Ovary (tissue), 10 donors: ENCODE measurements at places on chromosomes 1 and 21. TPM values are rescaled to one million over a fixed set of nuclear protein-coding genes. Genes with fewer than 3 reads are reported as not detected.

The S1PR1 gene
- 8.8 TPM for total RNA-seq

The PRSS38 gene
- total RNA-seq: not detected

The CD244 gene
- total RNA-seq: 0.45 TPM

The ANKRD45 gene
- total RNA-seq: 2.5 TPM

The KRTAP19-1 gene
- total RNA-seq: not detected

The RGS13 gene
- 0.12 TPM for total RNA-seq

The TAS1R1 gene
- total RNA-seq: 0.33 TPM

The LEFTY1 gene
- total RNA-seq: 3.4 TPM

The USH2A gene
- total RNA-seq: 0.11 TPM

The FMN2 gene
- total RNA-seq: 0.60 TPM

The OR10Z1 gene
- total RNA-seq: not detected

The COL9A2 gene
- total RNA-seq: 0.78 TPM

The KIF2C gene
- 0.40 TPM for total RNA-seq

The C8B gene
- total RNA-seq: not detected

The S100A16 gene
- 60.7 TPM for total RNA-seq

The EVA1B gene
- total RNA-seq: 113 TPM

The KCNE2 gene
- 0.48 TPM for total RNA-seq

The RAB7B gene
- total RNA-seq: 1.6 TPM

The BSND gene
- total RNA-seq: not detected

The RERE gene
- 114 TPM for total RNA-seq

The CAPN8 gene
- 0.88 TPM for total RNA-seq

The OR6N1 gene
- not detected for total RNA-seq

The LCE3D gene
- total RNA-seq: not detected

The IFI44L gene
- total RNA-seq: 9.5 TPM

The EPHA8 gene
- not detected for total RNA-seq

The CTTNBP2NL gene
- 9.4 TPM for total RNA-seq

The A3GALT2 gene
- not detected for total RNA-seq

The SGIP1 gene
- total RNA-seq: 0.91 TPM

The COG2 gene
- total RNA-seq: 24.9 TPM

The BGLAP gene
- 1.8 TPM for total RNA-seq

The S100A3 gene
- not detected for total RNA-seq

The CELA3B gene
- total RNA-seq: 19.2 TPM

The HES3 gene
- not detected for total RNA-seq

The DUSP23 gene
- total RNA-seq: 35.2 TPM

The NLRP3 gene
- total RNA-seq: 1.1 TPM

The CELF3 gene
- total RNA-seq: not detected

The PTAFR gene
- total RNA-seq: 2.9 TPM

The MAB21L3 gene
- not detected for total RNA-seq

The CD1B gene
- total RNA-seq: not detected

The KLHDC9 gene
- total RNA-seq: 6.1 TPM

The CR1L gene
- not detected for total RNA-seq

The MAST2 gene
- total RNA-seq: 31.7 TPM

The RO60 gene
- 97.1 TPM for total RNA-seq

The TLR5 gene
- total RNA-seq: 17.2 TPM

The DFFB gene
- 11.8 TPM for total RNA-seq

The TMPRSS15 gene
- not detected for total RNA-seq

The CACNA1E gene
- total RNA-seq: 0.15 TPM

The CYB5RL gene
- 9.3 TPM for total RNA-seq

The DISC1 gene
- total RNA-seq: 20.5 TPM

The SLAMF9 gene
- total RNA-seq: not detected

The LCE3B gene
- total RNA-seq: not detected

The SOX13 gene
- total RNA-seq: 21.8 TPM

The EEIG2 gene
- 11.2 TPM for total RNA-seq

The SSX2IP gene
- total RNA-seq: 5.4 TPM

The AADACL3 gene
- total RNA-seq: not detected
